ENCODE measurements at places on chromosomes 2 and 18.

DNA sequence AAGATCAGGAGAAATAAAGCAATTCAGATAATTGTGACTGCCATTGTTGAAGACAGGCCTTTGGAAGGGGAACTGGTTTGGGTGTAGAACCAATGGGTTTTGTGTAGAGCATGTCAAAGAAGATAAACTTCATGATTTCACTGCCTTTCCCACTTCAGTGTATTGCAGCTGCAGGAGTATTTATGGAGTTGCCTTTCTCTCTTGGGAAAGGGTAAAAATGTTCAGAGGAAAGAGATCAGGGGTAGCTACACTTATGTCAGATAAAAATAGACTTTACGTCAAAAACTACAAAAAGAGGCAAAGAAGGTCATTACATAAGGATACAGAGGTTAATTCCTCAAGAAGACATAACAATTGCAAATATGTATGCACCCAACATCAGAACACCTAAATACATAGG lies 249.4 kb downstream of the PLCL1 start:
- DNase-seq = no peak

- peak; percentile 74 for DNase-seq
These were observed 3.7 kb downstream of the GPR17 start for GRCh38 chr2:127649684-127650040.

- DNase-seq = no peak
These were observed 74.2 kb upstream of the FHL2 start for GRCh38 chr2:105473011-105473410.

DNA sequence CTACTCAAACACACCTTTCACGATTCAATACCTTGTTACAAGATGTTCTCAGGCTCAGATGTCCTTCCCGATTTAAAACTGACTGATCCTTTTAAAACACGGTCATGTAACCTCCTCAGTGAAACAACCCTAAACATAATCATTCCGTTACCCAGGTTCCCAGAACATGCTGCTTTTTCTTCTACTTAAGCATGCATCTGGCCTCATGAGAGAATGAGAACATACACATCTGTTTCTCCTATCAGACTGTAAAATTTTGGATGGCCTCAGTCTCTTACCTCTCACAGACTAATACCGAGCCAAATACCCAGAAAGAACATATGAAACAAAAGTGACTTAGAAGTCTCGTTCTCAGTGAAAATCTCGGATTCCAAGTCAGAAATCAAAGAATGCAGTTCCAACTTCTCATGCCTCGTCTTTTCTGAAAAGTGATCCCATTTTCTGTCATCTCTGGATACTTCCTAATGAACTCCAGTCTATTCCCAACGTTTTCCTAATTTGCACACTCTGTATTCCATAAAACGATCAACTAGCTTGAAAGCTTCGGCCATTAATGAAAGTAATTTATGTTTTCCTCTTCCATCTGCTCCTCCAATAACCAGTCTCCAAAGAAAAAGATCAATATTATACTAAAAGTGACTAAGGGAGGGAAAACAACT lies 919 bp downstream of the SF3B1 start:
- DNase-seq = no peak

- DNase-seq = no peak
These were observed 1362.7 kb upstream of the FAM98A start for GRCh38 chr2:34961822-34962221.

- DNase-seq = no peak
These were observed 209.3 kb downstream of the EIPR1 start for GRCh38 chr2:3168230-3168891.

DNA sequence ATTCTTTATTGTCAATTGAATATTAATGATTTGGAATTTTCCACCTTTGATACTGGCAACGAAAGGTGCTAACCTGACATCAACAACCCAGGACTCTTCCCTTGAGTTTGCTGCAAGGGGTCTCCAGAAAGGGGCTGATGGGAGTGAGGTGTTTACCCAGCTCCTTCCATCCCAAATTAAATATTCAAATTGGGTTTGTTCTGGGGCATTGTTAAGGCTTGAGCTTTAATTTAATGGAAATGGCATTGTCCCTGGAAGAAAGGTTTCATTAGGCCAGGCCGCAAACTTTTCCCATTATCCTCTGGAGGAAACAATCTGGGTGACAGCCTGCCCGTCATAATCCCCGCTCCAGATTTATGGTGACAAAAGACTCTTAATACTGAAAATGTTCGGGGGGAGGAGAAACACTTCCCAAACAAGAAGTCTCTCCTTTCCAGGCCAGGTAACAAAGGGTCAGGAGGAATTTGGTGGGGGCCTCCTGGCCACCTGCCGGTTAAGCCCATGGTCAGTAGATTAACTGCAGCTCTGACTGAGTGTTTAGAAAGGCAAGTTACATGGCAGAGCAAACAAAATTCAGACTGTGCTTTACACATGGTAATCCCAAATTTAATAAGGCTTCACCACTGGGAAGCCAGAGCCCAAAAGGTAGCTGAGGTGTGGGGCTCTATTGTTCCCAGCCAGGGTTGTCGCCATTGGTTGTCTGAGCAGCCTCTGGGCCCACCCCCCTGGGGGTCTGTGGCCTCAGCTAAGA lies 151.4 kb upstream of the SIX3 start:
- no peak for DNase-seq

DNA sequence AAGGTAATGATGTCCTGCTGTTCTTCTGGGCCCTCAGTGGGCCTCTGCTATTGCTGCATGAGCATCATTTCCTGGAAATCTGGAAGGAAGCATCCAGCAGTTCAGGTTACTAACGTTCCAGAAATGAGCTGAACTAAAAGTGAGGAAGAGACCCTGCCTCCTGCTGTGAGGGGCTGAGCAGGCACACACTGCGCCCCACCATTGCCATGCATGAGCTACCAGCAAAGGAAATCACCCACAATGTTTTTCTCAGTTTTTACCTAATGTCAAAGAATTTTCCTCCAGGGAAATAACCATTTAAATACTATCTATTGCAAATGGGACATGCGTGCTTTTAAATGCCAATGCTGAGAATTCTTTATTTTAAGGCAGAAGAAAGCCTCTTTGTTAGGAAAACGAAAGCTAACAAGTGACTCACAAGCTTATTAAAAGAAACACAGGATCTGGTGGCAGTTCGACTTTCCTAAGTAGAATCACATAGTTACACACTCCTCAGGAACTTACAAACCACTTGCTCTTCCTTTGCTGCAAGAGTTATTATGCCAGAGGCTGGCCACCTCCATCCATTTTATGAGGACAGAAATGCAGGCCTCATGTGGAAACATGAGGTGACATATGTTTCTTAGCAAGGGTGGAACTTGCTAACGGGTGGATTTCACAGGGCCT lies 152.6 kb upstream of the TTC39C start:
- DNase-seq = no peak

DNA sequence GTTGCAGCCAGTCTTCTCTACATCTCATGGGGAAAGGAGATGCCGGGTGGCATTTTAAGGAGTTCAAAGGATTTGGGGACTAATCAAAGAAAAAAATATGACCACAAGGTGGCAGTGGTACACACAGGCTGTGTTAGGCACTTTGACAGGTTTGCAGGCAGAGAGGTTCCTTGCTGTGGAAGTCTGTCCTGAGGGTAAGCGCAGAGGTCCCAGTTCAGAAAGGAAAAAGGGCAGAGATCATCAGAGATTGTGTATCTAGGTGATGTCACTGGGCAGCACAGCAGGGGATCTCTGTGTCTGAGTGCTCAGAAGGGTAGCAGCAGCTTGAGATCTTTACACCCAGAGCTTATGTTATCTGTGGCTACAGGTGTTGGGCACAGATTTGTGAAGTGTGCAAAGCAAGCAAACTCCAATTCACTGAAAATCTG lies 231.4 kb downstream of the LRRTM1 start:
- peak; percentile 5 for DNase-seq

DNA sequence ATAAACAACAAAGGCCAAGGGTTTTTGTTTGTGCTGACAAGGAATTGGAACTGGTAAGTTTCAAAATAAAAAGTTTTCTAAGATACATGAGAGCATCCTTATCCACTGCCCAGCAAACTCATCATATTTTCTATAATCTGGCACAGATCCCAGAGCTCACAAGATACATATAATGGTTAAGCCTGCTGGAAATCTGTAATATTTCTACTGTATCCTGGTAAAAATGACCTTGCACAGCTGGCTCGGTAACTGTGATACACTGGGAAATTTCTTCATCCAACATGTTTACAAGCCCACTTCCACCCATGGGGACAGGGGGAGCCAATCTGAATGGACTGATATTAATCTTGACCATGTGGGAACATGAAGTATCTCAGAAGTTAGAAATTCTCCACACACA lies 425.4 kb upstream of the MMADHC start:
- DNase-seq = no peak

GRCh38 chr2:69789772-69790600 lies 39.5 kb upstream of the GMCL1 start:
- DNase-seq = no peak

- no peak for DNase-seq
These were observed 677.1 kb downstream of the ZEB2 start for GRCh38 chr2:143842836-143843235.

- DNase-seq = no peak
These were observed 56.1 kb downstream of the RBM43 start for GRCh38 chr2:151205571-151205970.

DNA sequence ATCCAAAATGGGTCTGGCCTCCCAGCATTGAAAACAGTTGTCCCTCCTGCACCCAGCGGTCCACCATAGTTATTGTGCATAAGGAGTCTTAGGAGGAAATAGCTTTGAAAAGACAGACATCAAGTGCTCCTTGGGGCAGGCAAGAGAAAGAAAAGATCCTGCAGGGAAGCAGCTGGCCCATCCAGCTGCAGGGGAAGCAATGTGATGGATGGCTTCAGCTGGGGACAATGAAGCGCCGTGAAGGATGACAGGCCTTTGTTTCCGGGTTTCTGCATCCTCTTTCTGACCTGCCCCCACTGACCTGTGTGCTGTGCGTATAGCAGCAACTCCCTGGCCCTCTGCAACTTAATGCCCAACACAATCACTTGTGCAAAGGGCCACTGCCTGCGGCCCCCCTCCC lies 142.9 kb upstream of the NCKAP5 start:
- DNase-seq = no peak

GRCh38 chr2:70442301-70443077 lies 111.1 kb downstream of the TGFA start:
- no peak for DNase-seq

GRCh38 chr2:64485961-64486360 lies 32.0 kb downstream of the LGALSL start:
- no peak for DNase-seq

DNA sequence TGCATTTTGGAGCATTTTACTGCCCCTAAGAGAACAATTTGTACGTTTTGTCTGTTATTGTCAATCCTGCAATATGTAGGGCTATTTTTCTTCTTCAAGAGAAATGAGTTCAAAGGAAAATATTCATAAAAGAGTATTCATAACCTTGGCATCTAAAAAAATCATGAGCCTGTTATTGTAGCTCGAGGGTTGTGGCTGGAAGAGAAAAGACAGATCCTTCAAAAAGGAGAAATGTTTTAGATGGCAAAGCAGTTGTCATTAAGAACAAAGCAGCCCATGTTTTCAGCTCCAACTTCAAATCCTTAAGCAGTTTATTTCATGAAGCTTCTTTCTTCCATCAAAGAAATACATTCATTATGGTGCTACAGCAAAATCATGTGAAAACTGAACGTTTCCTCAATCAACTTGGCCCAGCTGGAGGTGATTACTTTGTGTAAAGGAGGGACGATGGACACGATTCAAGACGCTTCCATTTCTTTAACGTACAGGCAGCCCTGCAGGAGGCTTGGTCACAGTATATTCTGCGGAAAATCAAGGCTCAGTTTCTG lies 31.4 kb downstream of the QPCT start:
- no peak for DNase-seq

DNA sequence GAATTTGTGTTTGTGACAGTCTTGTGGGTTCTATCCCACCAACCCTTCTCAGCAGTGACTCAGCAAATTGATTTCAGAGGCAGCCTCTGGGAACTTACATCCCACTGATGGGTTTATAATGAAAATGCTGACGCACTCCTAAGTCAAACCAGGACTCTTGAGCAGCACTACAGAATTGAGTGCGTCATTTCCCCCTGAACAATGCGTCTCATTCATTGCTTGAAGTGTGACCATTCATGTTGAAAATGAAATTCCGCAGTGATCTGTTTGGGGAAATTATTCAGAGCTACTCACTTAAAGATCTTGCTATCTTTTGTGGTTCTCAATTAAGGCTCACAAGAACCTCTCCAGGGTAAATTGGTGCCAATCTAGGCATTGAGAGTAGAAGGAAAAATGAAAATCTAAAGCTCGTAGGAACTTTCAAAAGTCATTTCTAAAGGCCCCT lies 417.7 kb upstream of the SLC14A2 start:
- no peak for DNase-seq

DNA sequence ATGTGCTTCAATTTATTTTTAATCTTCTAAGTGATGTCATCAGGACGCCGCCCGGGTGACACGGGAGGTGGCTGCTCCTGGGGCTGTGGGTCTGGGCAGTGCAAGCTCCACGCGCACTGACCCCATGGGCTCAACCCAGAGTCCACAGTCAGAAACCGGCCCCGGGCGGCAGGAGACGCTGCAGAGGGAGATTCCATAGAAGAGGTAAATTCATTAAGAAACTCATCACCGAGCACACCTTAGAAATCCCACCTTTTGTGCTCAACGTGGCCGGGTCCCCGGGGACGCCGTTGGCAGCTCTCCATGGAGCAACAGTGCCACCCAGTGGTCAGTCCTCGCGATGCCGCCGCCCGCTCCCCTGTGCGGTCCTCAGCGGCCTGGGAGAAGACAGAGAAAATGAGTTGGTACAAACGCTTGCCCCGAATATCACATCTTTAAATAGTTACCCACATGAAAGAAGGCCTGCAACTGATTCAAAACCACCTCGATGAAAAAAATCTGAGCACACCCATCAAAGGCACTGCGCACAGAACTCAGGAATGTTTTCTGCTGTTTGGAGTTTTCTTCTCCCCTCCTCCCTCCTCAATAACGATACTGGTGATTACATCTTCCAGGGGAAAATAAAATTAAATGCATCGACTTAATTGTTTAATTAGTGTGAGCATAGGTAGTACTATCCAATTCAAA lies 92.6 kb downstream of the CMPK2 start:
- DNase-seq = peak; percentile 77

DNA sequence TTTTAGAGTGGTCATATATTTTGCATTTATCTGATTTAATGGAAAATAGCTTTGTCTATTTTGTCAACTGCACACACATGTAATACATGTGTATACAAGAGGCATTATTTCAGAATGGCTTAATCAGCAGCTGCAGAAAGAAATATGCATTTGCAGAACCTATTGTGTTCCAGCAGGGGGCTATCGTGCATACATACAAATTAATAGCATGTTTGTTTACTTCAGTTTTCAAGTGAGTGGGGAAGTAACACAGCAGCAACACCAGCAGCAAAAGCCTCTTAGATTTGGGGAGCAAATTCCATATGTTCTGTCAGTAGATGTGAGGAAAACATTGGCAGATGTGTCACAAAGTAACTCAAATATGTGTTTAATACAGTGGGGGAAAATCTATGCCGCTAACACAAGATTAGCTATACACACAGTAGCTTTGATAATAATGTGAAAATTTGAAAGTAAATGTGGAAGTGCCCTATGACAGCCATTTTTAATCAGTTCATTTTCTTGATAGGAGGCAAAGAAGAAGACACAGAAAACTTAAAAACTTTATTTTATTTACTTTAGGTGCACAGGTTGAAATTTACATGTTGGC lies 218.1 kb downstream of the WDR7 start:
- no peak for DNase-seq

GRCh38 chr2:42569883-42570282 lies 1.5 kb downstream of the MTA3 start:
- no peak for DNase-seq

Data from germinal center (tissue), 1 donor.